ENCODE measurements at places on chromosomes 13 and 19.
A peak's percentile ranks its signal among the peaks of the same experiment; 100 is the strongest.

GRCh38 chr19:10858204-10858828, 10.1 kb downstream of the C19orf38 start:
- peak; percentile 29 for DNase-seq

- DNase-seq = no peak
Observed at GRCh38 chr19:16098821-16099220, 12.9 kb upstream of the RAB8A start.

DNA sequence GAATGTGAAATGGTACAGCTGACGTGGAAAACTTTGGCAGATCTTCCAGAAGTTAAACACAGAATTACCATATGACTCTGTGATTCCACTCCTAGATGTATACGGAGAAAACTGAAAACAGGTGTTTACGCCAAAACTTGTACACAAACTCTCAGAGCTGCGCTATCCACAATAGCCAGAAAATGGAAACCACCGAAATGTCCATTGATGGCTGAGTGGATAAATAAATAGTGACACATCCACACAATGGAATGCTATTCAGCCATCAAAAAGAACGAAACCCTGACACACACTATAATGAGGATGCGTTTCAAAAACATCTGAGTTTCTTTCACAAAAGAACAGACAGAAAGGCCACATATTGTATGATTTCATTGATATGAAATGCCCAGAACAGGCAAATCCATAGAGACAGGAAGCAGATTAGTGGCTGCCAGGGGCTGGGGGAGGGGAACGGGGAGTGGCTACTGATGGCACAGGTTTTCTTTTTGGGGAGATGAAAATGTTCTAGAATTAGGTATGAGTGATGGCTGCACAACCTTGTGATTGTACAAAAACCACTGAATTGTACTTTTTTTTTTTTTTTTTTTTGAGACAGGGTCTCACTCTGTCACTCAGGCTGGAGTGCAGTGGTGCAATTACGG, 33.0 kb downstream of the IL12RB1 start:
- no peak for DNase-seq

DNA sequence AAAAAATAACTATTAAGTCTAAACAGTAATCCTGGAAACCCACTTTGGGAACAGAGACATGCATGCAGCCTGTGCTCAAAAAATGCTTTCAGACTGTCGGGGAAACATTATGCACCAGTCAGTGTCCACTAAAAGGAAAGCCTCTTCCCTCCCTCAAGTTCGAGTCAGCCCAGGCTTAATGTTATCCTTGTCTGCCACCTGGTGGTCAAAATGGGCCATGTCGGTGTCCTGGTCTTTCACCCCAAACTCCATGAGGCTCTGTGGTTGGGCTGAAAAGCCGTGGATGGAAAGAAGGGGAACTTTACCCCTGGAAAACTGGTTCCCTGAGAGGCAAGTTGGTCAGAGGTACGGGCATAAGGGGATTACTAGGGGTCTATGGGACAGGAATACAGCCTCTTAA, 88.4 kb upstream of the ZNF492 start:
- peak; percentile 25 for DNase-seq

- DNase-seq = no peak
Observed at GRCh38 chr13:94938124-94938523, 225.8 kb upstream of the SOX21 start.

- DNase-seq = no peak
Observed at GRCh38 chr13:59686798-59687394, 476.8 kb downstream of the DIAPH3 start.
